ENCODE measurements at places on chromosomes 7 and 10.

- no peak for DNase-seq
These were observed 945.9 kb downstream of the GRID1 start for GRCh38 chr10:85420501-85421191.

- no peak for DNase-seq
These were observed 6.8 kb upstream of the COMMD3 start for GRCh38 chr10:22309180-22310000.

DNA sequence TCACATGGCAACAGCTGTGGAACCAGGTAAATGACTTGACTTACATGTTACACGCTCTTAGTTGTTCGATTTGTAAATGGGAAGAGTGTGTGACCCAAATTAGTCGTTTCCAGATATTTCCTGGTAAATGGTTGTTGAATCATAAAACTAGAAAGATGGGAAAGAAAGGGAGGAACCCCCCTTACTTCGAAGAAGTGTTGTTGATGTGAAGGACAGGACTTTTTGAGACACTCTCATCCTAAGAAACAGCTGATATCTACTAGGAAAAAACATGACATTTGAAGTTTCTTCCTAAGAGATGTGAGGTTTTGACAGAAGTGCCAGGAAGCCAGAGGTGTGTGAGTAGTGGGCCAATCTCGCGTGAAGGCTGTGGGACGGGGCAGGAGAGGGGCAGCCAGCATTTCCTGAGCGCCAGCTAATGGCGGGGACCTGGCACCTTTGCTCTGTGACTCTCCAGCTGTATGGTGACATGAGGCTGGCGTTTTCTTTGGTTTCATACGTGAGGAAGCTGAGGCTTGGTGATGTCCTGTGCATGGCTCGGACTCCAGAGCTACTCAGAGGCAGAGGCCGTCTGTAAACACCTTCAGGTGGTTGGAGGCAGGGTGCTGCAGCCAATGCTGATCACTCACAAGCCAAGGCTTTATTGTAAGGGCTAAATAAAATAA, 53.7 kb downstream of the IKZF1 start:
- no peak for DNase-seq

DNA sequence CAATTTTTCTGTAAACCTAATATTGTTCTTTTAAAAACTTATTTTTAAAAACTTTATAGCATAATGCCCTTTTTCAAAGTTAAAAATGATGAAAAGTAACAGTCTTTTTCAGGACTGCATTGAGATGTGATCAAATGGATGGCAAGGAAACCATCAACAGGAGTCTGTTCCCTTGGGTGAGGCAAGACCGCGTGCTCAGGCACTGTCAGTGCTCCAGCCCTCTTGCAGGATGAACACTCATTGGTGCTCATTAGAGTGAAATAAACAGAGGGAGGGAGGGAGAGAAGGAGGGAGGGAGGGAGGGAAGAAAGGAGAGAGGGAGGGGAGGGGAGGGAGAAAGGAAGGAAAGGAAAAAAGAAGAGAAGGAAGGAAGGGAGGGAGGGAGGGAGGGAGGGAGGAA, 145.7 kb upstream of the CHST15 start:
- DNase-seq, result no peak

DNA sequence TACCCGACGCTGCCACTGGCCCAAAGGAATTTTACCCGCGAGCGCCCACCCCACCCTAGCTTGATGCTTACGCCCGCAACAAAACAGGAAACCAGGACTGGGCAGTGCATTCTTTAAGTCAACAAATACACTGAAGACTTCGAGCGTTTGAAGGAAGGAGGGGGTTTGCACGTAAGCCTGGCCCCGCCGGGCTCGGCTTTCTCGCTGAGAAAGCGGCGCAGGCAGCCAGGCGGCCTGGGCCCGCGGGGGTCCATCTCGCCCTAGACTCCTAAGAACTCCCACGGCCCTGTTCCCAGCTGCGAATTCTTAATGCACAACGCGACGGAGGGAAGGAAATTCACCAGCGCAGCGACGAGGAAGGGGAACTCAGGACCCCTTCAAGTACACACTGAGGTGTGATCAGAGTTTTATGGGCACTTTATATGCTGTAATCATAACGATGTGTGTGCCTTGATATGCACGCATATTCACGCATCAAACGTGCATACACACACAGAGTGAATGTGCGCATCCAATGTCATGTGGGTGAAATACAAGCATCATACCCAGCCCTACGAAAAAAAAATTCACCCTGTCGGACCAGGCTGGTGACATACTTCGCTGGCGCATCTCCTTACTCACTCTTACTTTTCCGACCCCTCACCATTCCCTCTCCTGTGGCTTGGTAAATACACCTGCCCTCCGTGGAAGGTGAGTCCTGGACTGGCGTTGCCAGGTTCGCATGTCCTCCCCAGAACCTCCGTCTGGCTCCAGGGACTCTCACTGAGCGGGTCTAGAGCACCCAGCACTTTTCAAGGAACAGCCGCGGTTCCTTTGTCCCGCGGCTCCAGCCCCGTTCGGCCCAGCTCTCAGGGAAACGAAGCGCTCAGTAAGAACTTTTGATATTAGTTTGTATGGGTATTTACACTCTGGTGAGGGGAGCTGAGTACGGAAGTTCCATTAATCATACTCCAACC, 5.7 kb upstream of the HOXA13 start:
- DNase-seq, result peak; percentile 45

DNA sequence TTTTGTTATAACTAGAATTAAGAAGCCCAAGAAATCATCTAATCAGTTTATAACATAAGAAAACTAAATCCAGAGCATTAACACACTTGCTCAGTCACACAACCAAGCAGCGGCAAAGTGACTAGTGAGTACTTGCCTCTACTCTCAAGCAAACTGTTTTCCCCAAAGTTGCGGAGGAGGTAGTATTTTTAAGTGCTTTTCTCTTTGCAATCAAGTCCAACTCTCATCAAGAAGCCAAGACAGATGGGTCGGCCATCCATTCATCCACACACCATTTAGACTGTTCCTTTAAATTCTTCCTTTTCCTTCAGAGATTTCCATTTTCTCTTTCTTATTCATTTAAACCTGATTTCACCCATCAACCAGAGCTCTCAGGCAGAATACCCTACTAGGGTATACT, 25.4 kb downstream of the ARHGAP21 start:
- DNase-seq, result no peak

GRCh38 chr10:120691625-120692024, 159.5 kb upstream of the WDR11 start:
- DNase-seq, result no peak

DNA sequence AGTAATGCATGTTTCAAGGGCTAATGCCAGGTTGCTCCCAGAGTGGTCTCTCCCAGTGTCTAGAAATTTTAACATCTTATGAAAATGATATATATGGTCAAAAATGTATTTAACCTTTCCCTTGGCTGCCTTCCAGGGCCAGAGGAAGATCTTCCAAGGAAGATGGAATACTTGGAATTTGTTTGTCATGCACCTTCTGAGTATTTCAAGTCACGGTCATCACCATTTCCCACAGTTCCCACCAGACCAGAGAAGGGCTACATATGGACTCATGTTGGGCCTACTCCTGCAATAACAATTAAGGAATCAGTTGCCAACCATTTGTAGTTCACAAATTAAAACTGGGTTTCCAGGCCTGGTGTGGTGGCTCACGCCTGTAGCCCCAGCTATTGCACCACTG, 9.0 kb downstream of the GATAD1 start:
- DNase-seq, result no peak

DNA sequence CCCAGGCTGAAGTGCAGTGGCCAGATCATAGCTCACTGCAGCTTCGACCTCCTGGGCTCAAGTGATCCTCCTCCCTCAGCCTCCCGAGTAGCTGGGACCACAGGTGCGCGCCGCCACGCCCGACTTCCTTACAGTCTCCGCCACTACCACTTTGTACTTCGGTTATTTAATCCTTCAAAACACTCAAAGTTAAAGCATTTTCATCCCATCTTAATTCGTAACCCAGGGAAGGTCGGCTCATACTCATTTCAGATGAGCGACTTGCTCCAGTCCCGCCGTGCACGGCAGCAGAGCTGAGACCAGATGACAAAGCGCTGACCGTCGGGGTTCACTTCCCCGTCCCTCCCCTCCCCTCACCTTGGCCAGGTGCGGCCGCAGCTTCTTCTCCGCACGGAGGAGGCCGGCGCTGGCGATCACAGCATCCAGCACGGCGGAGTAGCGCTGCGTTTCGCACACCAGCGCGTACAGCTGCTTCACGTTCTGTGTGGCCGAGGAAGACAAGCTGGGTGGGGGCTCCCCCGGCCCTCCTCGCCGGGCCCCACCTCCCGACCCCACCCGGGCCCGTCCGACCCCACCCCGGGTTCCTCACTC, 457 bp downstream of the NSUN5 start:
- DNase-seq, result no peak

GRCh38 chr10:50648089-50648934, 24.6 kb upstream of the SGMS1 start:
- DNase-seq, result peak; percentile 59

- peak; percentile 12 for DNase-seq
These were observed 52.8 kb downstream of the NRF1 start for GRCh38 chr7:129664029-129665012.

DNA sequence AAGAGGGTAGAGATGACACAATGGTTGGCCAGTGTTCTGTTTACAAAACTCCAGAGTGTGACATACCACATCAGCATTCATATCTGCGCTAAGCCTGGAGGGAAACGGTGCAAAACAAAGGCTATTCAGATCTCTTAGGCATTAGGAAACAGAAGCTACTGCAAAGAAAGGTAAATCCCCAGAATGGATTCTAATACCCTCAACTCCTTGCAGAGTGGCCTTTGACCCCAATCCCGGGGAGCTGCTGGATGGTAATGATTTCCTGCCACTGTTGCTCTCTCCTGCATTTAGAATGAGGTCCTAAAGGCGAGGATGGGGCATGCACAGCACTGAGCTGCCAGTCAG, 65.2 kb downstream of the AOAH start:
- DNase-seq, result no peak

DNA sequence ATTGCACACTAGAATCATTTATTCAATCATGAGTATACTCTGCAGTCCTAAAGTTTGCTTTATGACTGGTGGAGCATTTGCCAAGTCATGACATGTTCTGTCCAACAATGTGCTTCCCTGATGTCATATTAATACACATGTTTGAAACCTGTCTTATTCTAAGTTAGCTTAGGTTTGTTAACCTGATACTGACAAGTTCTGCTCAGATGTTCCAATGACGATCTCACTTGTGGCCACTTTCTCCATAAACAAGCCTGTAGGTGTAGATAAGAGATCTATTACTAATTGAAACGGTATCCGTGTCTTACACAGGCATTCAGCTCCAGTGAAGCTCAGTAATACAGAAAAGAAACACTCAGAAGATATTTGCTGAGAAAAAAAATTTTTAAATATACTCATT, 64.9 kb downstream of the GPR37 start:
- DNase-seq, result no peak

DNA sequence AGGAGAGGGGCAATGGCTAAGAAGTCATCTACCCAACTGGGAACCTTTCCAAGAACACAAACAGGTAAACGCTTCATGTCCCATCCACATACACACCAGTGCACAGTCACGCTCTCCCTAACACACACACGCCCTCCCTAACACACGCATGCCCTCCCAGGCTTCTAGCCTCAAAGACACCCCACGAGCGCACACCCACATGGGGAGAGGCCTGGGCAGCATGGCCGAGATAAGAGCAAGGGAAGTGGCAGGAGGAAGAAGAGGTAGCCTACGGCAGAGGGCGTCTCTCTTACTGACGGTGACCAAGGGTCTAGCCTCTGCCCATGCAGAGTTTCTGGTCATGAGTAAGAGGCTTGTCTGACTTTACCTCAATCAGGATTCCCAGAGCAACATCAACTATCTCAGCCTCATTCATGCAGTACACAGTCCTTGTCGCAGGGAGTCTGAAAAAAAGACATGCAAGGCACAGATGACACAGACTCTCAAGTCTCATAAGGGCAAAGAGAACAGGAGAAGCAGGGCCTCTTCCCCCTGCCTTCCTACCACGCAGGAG, 3.1 kb downstream of the CYREN start:
- no peak for DNase-seq

DNA sequence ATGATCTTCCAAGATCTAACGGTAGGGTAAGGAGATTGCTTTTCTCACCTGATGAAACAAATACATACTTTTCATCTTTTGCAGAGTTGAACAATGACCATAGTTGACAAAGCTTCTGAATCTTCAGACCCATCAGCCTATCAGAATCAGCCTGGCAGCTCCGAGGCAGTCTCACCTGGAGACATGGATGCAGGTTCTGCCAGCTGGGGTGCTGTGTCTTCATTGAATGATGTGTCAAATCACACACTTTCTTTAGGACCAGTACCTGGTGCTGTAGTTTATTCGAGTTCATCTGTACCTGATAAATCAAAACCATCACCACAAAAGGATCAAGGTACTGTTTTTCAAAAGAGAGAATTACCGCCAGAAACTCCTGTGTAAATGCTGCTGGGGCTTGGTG, 79.9 kb downstream of the ANKRD61 start:
- no peak for DNase-seq

GRCh38 chr10:22339761-22340328, 5.5 kb upstream of the SPAG6 start:
- no peak for DNase-seq

GRCh38 chr10:49597426-49598163, 12.5 kb upstream of the SLC18A3 start:
- no peak for DNase-seq

GRCh38 chr10:85741626-85742300, 624.8 kb downstream of the GRID1 start:
- peak; percentile 14 for DNase-seq

- peak; percentile 2 for DNase-seq
These were observed 777 bp downstream of the BICC1 start for GRCh38 chr10:58513188-58514110.

DNA sequence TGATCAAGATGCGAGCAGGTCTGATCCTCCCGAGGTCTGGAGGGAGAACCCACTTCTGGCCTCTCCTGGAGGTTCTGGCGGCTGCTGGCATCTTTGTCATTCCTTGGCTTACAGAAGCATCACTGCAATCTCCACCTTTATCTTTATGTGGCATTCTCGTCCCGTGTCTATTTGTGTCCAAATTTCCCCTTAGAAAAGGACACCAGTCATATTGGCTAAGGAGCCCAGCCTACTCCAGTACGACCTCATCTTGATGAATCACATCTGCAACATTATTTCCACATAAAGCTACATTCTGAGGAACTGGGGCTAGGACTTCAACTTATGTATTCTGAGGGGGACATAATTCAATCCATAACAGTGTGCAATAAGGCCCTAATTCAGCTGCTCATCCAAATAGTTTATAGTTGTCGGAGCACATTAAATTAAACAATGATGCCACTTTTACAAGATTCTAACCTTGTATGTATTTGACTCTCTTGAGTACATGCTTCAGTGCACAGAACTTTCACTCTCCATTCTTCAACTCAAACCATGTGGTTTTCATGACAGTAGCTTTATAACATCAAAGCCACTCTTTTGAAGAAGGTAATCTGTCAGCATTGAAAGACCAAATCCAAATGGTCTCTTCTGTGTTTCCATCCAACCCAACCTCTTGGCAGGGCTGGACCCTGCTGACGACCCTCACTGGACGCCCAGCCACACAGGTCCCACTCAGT, 86.2 kb upstream of the DDC start:
- no peak for DNase-seq

Measured in B cell (primary cell).